ENCODE measurements at places on chromosomes 12 and 14.

DNA sequence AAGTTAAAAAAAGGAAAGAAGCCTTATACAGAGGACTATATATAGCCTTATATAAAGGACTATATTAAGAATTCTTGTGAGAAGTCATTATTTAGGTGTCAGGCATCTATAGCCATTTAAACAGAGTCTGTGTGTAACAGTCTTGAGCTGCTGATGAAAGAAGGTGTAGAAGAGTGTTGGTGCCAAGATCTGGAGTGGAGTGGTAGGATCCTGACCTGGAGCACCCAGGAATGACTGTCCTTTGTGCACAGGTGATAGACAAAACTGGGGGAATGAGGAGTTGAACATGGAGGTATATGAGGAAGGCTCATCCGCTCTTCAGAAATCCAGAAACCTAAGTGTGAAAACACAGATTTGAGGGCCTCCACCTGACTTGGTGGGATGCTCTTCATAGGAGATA, 747.3 kb downstream of the NRXN3 start:
- no peak for DNase-seq

DNA sequence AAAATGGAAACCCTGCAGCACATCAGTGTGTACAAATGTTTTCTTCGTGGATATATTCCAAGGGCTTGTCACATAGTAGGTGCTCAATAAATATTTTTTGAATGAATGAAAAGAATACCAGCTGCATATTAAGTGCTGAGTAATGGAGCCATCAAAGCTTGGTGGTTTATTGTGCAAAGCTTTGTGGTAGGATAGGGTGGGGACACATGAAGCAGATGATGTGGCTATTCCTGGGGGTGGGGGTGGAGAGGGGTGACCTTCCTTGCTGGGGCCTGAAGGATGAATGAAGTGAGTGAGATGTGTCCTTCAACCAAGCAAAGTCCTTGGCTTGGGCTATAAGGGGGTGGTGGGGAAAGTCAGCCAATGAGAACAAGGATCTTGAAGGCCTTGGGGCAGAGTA, 4.3 kb upstream of the KRT81 start:
- DNase-seq: no peak

DNA sequence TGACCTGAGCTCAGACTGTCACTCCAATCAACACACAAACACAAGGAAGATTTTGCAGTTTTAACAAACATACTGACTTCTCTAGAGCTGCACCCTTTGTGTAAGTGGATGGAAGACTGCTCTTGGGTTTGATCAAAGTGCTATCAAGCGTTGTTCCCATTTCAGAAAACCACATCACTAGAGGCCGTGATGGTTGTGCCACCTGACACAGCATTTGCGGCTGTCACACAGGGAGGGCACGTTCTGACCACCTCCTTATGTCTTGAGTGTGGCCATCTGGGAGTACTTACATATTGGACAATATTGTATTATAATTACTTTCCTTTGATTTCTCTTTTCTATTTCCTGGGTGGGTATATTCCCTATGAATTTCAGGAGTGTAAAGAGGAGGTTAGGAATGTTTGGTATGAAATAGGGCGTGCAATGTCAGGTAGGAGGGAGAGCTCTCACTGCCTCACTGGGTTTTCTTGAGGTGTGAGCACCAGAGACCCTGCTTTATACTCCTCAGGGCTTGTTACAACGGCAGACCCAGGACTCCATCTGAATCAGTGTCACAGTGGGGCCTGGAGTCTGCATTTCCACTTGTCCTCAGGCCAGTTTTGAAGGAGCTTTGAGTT, 74.3 kb downstream of the SYNE3 start:
- DNase-seq: no peak

- no peak for DNase-seq
Observed at GRCh38 chr14:33377596-33378390, 439.1 kb downstream of the NPAS3 start.

DNA sequence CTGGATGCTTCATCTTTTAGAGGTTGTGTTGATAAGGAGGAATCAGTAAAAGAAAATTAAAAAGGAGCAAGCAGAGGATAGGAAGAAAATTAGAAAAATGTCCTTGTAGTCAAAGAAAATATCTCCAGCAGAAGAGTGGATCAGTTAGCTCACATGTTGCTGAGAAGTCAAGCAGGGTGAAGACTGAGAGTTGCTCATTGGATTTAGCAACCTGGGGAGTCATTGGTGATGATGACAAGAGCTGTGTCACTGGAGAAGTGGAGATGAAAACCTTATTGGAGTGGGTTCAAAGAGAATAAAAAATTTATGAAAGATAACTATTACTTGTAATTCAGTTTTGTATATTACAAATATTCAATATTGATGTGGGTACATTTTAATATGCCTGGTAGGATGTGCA, 9.8 kb downstream of the FRMD6 start:
- DNase-seq: no peak

Measured in NT2/D1 (cell line).